CD4-positive, alpha-beta T cell treated with Interleukin-2 at 100 ng/mL for 4 hours (primary cell): ENCODE measurements at places on chromosomes 13 and 19.

DNA sequence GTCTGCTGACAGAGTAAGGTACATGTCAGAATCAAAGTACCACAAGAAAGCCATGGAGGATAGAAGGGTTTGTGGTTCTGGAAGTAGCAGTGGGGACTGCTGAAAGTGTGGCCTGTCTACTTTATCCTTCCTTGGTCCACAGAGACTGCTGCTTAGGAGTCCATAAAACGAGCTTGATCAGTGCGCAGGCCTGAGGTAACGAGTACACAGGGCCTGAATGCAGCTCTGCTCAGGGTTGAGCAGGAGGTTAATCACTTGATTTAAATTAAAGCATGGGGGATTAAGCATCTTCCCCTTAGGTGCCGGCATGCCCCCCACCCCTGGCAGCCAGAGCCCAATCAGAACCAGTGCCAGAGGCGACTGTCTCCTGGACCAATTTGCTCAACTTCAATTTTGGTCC, 34.9 kb upstream of the WASF3 start:
- no peak for DNase-seq

GRCh38 chr19:32294871-32295438, 50.5 kb upstream of the ZNF507 start:
- DNase-seq, result no peak

DNA sequence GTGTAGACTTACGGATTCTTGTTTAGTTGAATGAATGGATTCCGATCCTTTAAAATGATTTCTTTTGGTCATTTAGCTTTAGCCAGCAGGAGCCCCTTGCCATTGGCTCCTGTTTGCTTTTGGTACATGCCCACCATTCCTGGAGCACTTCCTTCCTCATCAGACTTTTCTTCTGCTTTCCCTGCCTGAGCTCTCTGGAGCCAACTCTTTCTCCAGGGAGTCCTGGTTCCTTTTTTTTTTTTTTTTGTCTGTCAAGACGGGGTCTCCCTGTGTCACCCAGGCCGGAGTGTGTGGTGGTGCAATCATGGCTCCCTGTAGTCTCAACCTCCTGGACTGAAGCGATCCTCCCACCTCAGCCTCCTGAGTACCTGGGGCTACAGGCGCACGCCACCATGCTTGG, 37.8 kb downstream of the SMARCA4 start:
- no peak for DNase-seq

- DNase-seq, result no peak
These were observed 1124.2 kb downstream of the SLITRK1 start for GRCh38 chr13:82758044-82758443.

- DNase-seq, result no peak
These were observed 2890.6 kb downstream of the PCDH9 start for GRCh38 chr13:64339373-64340063.

- DNase-seq, result no peak
These were observed 37.4 kb upstream of the ZNF527 start for GRCh38 chr19:37333457-37333856.

DNA sequence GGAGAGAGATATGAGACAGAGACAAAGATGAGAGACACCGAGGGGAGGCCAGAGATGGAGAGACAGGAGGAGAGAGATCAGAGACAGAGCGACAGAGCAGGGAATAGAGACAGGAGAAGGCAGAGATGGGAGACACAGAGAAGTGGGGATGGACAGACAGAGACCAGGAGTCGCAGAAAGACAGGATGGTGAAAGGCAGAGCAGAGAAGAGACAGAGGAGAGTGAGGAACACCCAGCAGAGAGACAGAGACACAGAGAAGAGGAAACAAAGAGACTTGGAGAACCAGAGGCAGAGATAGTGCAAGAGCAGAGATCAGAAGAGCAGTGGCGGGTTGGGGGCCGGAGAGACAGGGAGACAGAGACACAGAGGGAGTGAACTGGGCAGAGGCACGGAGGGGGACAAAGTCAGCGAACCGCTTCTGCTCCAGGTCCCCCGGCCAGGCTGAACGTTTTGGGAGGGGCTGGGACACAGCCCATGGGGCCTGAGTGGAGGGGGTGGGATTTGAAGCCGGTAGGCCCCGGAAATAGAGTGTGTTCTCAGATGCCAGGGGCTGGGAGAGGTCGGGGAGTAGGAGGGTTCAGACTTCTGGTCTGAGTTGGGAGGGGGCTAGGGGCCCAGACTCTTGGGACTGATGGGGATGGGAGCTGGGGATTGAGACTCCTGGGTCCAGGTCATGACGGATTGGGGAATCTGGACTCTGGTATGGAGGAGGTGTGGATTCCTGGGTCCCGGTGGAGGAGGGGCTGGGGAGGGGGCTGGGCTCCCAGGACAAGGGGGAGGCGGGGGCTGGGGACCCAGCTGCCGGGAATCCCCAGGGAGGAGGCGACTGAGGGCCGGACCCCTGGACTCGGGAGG, 654 bp downstream of the ZNF579 start:
- DNase-seq, result no peak

DNA sequence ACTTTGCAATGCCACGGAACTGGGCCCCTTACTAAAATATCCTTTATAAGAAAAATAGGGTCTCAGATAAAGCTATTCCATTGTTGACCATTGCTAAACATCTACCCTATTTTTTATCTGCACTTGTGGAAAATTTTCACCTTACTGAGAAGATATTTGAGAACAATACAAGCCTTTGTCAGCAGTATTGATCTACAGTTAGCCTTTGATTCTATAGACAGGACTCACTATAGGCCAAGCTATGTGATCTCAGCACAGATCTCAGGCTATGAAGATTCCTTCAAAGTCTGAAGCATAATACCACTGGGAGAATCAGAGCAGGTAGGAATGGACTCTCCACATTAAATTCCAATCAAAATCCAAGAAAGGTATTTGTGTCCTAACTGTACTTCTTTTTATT, 1099.7 kb downstream of the DIAPH3 start:
- DNase-seq, result no peak

DNA sequence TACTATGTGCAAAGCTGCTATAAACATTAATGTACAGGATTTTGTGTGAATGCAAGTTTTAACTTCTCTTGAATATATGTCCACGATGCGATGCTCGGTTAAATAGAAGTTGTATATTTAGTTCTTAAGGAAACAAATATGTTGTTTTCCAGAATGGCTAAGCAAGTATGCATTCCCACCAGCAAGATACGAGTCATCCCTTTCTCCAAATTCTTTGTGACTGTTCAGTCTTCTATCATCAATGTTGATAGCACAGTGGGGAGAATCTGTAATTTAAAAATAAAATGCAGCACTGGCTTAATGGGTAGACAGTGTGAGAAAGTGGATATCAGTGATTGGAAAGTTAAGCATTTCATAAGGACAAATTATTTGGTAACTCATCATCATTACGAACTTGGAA, 1340.8 kb downstream of the PCDH9 start:
- no peak for DNase-seq
